ENCODE measurements at places on chromosomes 4 and X.

- DNase-seq: no peak
These were observed 72.7 kb downstream of the EFNB1 start for GRCh38 chrX:68901519-68901918.

- no peak for DNase-seq
These were observed 16.1 kb downstream of the BST1 start for GRCh38 chr4:15718959-15719358.

GRCh38 chr4:120773641-120774040 is 148.9 kb downstream of the PRDM5 start:
- no peak for DNase-seq

GRCh38 chrX:111116666-111117065 is 20.7 kb downstream of the PAK3 start:
- DNase-seq: no peak

DNA sequence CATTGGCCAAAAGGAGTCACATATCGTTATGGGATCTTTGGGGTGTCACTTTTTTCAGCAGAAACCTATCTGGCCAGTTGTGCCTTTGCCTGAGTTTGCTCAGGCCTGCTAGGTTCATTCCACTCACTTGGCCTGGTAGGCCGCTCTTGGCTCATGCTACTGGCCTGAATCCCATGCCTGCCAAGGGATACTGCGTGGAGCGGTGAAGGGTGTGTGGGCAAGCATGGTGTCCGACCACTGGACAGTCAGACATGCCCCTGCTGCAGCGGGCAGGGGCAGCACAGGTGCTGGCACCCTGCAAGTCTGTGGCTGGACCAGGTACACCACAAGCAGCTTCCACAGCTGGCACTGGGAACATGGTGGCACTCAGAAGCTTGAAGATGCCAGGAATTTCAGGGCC is 11.3 kb upstream of the PPM1K start:
- no peak for DNase-seq

- DNase-seq: no peak
These were observed 81.8 kb upstream of the JADE1 start for GRCh38 chr4:128727658-128728057.

DNA sequence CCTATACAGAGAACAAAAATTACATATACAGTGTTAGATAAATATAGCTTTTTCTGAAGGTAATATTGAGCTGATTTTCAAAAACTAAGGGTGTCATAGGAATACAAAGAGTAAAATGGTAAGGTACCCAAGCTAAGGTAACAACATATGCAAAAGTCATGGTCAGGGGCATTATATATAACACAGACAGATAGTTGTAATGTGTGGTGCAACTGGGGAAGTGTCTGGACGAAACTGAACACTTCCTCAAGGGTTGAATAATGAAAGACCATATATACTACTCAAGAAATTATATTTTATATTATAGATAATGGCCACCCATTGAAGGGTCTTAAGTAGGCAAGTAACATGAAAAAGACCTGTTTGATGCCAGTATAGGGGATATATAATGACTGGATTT is 262.1 kb upstream of the CXXC4 start:
- DNase-seq: no peak

Measured in activated CD8-positive, alpha-beta memory T cell treated with anti-CD3 and anti-CD28 coated beads for 1 hour (primary cell).